GM23248 (cell line): ENCODE measurements at places on chromosomes 1 and 21. TPM values are rescaled to one million over a fixed set of nuclear protein-coding genes. Genes with fewer than 3 reads are reported as not detected.

DNA sequence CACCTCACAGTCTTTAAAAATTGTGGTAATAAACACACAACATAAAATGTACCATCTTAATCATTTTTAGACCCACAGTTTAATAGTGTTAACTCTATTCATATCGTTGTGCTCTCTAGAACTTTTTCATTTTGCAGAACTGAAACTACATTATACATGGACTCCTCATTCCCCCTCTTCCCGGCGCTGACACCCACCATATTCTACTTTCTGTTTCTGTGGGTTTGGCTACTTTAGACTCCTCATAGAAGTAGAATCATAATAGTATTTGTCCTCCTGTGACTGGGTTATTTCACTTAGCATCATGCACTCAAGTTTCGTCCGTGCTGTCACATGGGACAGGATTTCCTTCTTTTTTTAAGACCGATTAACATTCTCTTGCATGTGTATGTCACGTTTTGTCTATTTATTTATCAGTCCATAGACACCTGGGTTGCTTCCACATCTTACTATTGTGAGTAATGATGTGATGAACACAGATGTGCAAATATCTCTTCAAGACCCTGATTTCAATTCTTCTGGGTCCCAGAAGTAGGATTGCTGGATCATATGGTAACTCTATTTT is 62.9 kb upstream of the TMPRSS2 start:
- H3K27me3 ChIP-seq = 0 out of 2 replicates have a peak, but pooled peaks cover 8% of the 10 kb centered on the region
- no peaks in the 10 kb centered on the region for H3K36me3 ChIP-seq
- no peak overlapping the region for H3K4me3 ChIP-seq
- H3K4me1 ChIP-seq = no peaks in the 10 kb centered on the region

DNA sequence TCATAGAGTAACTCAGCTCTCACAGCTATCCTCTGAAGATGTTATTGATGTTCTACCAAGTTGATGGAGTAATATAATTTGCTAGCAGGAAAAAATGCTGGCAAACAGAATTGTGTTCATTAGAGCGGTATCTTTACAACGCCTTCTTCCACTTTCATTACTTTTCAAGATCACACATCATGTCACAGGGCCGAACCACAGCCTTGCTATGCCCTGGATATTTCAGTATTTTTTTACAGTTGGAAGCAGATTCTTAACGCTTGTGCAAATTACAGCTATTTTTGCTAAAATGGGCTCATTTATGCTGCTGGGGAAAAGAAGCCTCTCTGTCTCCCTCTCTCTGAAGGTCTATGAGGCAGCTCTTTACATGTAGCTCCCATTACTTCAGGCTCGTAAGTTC is 632.2 kb downstream of the KIF26B start:
- H3K27me3 ChIP-seq = no peaks in the 10 kb centered on the region
- no peak overlapping the region for H3K27ac ChIP-seq
- no peak for DNase-seq
- no peaks in the 10 kb centered on the region for H3K36me3 ChIP-seq

- H3K36me3 ChIP-seq = no peaks in the 10 kb centered on the region
- peaks cover 26% of the 10 kb centered on the region; the same call in 1 of the 2 replicates for H3K27me3 ChIP-seq
- H3K4me3 ChIP-seq = no peak overlapping the region
- no peak overlapping the region for H3K27ac ChIP-seq
- no peak for DNase-seq
Observed at GRCh38 chr1:244083383-244083943, 32.4 kb downstream of the ZBTB18 start.

GRCh38 chr1:29762635-29763034 is 526.3 kb downstream of the PTPRU start:
- H3K4me3 ChIP-seq = no peak overlapping the region
- no peak overlapping the region for H3K27ac ChIP-seq
- no peaks in the 10 kb centered on the region for H3K36me3 ChIP-seq
- DNase-seq = no peak
- no peaks in the 10 kb centered on the region for H3K4me1 ChIP-seq

GRCh38 chr1:174358344-174358743 is 89.4 kb upstream of the GPR52 start:
- H3K36me3 ChIP-seq = no peaks in the 10 kb centered on the region
- H3K4me3 ChIP-seq = no peak overlapping the region
- DNase-seq = no peak

DNA sequence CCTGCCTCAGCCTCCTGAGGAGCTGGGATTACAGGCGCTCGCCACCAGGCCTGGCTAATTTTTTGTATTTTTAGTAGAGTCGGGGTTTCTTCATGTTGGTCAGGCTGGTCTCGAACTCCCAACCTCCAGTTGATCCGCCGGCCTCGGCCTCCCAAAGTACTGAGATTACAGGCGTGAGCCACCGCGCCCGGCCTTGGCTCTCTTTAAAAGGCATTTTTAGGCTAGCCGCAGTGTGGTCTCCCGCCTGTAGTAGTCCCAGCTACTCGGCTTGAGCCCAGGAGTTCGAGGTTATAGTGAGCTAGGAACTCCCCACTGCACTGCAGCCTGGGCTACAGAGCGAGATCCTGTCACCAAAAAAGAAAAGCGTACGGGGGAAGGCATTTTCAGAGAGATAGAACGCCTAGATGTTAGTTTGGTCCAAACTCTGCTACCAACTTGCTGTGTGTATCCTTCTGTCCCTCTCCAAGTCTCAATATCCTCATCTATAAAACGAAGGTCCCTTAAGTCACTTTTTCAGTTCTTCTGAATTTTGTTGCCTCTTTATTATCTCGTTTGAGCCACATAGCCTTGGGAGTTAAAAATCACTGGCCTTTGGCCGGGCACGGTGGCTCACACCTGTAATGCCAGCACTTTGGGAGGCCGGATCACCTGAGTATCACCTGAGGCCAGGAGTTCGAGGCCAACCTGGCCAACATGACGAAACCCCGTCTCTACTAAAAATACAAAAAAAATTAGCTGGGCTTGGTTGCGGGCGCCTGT is 734 bp downstream of the MED18 start:
- peak overlapping the region; percentile 89 for H3K4me3 ChIP-seq
- H3K27me3 ChIP-seq = no peaks in the 10 kb centered on the region
- H3K27ac ChIP-seq = peak overlapping the region; percentile 72

DNA sequence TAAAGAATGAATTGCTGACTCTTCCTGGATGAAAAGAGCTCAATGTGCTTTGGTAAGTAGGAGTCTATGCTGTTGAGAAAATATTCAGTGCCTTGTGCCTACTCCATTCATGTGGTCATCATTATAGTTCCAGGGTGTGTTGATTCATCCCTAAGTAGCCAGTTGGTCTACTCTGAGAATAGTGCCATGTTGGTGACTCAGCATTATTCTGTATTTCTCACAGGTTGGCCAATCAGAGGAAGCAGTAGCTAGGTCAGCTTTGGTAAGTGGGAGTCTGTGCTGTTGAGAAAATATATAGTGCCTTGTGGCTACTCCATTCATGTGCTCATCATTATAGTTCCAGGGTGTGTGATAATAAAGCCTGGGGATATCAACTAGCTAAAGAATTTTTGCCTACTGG is 397.3 kb downstream of the AGBL4 start:
- H3K4me3 ChIP-seq = no peak overlapping the region
- H3K27me3 ChIP-seq = no peaks in the 10 kb centered on the region
- H3K36me3 ChIP-seq = no peaks in the 10 kb centered on the region
- no peaks in the 10 kb centered on the region for H3K4me1 ChIP-seq

- no peak overlapping the region for H3K4me3 ChIP-seq
- H3K36me3 ChIP-seq = no peaks in the 10 kb centered on the region
- no peak for DNase-seq
Observed at GRCh38 chr1:3386205-3387002, 68.1 kb upstream of the ARHGEF16 start.

- H3K4me3 ChIP-seq = no peak overlapping the region
- no peak overlapping the region for H3K27ac ChIP-seq
- H3K36me3 ChIP-seq = no peaks in the 10 kb centered on the region
- peaks cover 9% of the 10 kb centered on the region for H3K4me1 ChIP-seq
- no peak for DNase-seq
- H3K27me3 ChIP-seq = no peaks in the 10 kb centered on the region
Observed at GRCh38 chr1:47205918-47206317, 16.1 kb upstream of the PDZK1IP1 start.

RGS8 gene
- not detected in 2 replicates for total RNA-seq

KDF1 gene
- total RNA-seq = not detected in 2 replicates

GNAT2 gene
- not detected in 2 replicates for total RNA-seq

LRRC71 gene
- total RNA-seq = 0.32 TPM in 1 of 2 replicates, not detected in the other

CD84 gene
- total RNA-seq = not detected in 2 replicates

ICOSLG gene
- under 0.01 and 0.25 TPM in 2 replicates for total RNA-seq

FCN3 gene
- not detected in 2 replicates for total RNA-seq

RAB13 gene
- total RNA-seq = 29.5 and 33.1 TPM in 2 replicates
